ENCODE measurements at places on chromosomes 5 and 9. TPM values are rescaled to one million over a fixed set of nuclear protein-coding genes. Genes with fewer than 3 reads are reported as not detected.
A peak's percentile ranks its signal among the peaks of the same experiment; 100 is the strongest.

Gene WDR38
- not detected for total RNA-seq

DNA sequence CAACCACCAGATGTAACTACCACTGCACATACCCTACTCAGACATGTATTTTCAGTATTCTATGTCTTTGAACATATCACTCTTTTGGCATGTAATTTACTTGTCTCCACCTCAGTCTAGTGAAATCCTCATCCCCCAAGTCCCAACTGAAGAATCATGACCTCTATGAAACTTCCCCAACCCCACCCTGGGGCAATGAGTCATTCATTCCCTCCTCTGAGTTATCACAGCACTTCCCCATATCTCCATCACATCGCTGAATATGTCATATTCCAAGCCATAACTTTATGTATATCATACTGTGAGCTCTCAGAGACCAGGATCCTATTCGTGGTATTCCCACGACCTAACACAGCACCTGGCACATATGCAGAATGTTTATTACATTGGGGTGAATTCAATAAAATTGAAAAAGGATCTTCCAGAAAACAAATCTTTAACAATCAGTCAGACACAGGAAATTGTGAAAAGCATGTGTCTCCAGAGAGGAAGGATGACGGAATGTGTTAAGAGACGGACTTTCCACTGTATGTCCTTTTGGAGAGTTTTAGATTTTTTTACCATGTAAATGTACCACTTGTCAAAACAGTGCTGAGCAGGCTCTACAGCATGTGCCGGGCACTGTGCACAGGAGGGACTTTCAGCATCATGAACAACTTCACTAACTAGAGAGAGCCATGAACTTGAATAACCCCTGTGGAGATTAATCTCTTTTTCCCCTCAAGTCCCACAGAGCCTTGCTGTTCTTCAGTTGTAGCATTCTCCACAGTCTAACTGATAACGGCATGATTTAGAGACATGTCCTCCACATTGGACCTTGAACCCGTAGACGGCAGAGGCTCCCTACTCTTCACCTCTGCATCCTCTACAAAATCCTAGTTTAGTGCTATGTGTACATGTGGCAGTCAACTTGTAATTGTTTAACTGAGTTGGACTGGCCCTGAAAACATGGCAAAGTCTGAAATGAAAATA is 213.5 kb downstream of the GLIS3 start:
- DNase-seq, result peak; percentile 33

DNA sequence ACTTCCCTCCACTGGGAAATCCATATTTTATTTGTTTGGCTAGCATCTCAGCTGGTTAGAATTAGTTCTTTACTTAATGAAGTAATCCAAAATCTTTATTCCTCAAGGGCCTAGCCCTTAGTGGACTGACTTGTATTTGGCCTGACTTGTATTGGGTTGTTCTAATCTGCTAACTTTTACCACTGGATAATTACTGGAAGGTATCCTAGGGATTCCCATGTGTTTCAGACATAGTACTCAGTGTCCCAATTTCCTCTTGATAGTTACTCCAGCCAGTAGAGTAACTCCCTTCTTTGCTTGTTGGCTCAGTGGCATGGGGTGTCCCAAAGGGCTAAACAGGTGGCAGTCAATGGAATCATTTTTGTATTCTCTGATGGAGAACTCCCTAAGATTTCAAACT is 156.0 kb downstream of the DCP2 start:
- DNase-seq, result no peak

DNA sequence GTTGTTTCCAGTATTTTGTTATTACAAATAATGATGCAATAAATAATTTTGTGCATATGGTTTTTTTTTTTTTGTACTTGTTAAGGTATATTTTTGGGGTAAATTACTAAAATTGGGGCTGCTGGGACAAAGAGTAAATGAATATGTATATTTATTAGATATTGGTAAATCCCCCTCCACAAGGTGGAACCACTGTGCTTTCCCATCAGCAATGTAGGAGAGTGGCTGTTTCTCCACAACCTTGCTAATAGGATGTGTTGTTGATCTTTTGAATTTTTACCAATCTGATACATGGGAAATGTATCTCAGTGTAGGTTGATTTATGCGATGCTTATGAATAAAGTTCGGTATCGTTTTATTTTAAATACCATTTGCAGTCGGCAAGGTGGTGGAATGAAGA is 118.1 kb downstream of the TRPM3 start:
- DNase-seq, result no peak

DNA sequence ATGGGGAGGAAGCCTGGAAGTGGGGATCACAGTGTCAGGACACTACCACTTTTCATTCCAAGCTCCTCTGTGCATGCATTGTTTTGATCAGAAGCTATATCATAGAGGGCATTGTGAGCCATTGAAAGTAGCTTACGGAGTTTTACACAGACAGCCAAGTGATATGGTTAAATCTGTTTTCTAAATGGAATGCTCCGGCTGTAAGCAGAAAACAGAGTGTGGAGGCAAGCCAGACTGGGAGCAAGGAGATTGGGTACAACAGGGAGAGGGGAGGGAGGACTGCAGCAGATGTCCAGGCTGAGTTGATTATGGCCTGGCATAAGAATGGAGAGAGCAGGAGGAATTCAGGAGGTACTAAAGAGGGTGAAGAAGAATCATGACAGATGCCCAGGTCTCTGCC is 15.5 kb upstream of the SOWAHA start:
- no peak for DNase-seq

Gene MZB1
- total RNA-seq, result not detected

Gene GRAMD2B
- total RNA-seq, result 12.1 TPM
